Aorta (tissue), 5 donors: ENCODE measurements at places on chromosomes 1 and 21. TPM values are rescaled to one million over a fixed set of nuclear protein-coding genes. Genes with fewer than 3 reads are reported as not detected.

- no peak for DNase-seq
These were observed 23.9 kb upstream of the RUNX3 start for GRCh38 chr1:24954022-24954421.

GRCh38 chr21:38334866-38335265 lies 78.1 kb downstream of the KCNJ15 start:
- no peak for DNase-seq

Gene POU3F1
- polyA plus RNA-seq, result not detected

- DNase-seq, result no peak
These were observed 2.0 kb downstream of the ZNF687 start for GRCh38 chr1:151284013-151284577.

DNA sequence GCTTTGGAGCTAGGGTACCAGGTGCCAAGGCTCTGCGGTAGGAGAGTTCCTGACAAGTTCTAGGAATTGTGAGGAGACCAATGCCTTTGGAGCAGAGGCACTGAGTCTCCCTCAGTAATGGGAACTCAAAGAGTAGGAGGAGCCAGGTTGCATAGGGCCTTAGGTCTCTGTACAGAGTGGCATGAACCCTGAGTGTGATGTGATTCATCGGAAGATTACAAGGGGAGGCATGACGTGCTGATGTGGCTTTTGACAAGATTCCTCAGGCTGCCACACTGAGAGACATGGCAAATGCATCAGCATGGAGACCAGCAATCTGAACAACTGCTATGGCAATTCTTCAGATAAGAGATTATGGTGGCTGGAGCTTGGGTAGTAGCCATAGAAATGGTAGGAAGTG lies 94.6 kb upstream of the SLC44A3 start:
- DNase-seq, result no peak

DNA sequence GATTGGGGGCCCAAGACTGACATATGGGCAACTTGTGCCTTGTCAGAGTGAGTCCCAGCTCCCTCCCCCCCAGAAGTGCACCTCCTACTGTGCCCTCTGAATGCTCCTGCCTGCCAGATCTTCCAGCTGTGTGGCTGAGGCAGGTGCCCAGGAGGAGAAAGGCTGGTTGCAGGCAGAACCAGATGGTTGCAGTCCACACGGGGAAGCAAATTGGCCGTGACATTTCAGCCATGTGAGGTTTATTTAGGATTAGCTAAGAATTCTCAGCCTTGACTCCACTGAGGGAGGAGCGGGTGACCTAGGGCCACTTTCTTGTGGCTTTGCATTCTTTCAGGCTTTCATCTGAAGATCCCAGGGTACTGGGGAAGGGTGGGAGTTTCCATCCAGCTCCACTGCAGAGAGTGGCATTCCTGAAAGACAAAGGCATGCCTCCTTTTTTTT lies 33.8 kb downstream of the PEX14 start:
- no peak for DNase-seq

Gene LCE2A
- not detected for polyA plus RNA-seq

DNA sequence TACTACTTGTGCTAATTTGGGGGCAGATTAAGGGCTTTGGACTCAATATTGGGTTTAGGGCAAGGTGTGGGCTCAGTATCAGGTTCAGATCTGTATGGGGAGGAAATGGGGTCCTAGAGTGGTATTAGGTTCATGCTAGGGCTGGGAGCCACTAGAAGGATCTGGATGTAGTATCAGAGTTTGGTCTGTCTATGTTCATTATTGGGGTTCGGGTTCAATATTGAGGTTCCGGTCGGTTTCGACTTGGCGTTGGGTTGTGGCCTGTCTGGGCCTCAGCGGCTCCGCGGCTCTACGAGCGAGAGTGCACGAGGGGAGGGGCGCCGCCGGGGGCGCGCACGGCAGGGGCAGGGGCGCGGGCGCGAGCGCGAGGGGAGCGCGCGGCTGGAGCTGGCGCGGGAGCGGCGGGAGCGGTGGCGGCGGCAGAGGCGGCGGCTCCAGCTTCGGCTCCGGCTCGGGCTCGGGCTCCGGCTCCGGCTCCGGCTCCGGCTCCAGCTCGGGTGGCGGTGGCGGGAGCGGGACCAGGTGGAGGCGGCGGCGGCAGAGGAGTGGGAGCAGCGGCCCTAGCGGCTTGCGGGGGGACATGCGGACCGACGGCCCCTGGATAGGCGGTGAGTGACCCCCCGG lies at the start of gene PTPRF:
TSS of gene PTPRF (plus strand) at position 401 of the 624 bp plus-strand sequence. CDS start 14,193 bp downstream, outside the sequence.
- DNase-seq, result peak; percentile 91

DNA sequence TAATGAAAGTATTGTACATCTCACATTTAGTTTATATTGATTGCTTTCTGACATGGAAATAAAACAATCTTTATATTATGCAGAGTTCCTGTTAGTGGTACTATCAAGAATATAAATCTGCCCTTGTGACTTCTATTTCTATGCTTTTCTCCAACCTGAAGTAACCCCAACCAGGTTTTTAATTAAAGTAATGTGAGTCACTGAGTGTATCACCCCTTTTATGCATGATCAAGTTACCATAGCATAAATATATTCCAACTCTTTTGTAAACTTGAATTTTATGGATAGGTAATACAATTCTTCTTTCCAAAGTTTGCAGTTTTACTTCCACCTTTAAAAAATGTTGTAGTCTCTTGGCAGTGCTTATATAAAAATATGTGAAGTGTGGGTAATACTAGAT lies 532.3 kb downstream of the USP25 start:
- DNase-seq, result no peak

DNA sequence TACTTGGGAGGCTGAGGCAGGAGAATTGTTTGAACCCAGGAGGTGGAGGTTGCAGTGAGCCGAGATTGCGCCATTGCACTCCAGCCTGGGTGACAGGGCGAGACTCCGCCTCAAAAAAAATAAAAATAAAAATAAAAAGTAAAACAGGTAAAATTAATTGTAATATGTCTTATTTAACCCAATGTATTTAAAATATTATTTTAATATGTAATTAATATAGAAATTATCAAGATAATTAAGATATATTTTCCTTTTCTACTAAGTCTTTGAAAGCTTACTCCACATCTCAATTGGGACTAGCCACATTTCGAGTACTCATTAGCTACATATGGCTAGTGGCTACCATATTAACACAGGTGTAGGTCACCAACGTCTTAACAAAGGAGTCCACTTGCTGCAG lies 61.6 kb upstream of the IPO9 start:
- no peak for DNase-seq

GRCh38 chr1:27298632-27299384 lies 23.2 kb upstream of the TMEM222 start:
- no peak for DNase-seq

Gene DMBX1
- 0.38 TPM for polyA plus RNA-seq

Gene ATP1A4
- not detected for polyA plus RNA-seq

DNA sequence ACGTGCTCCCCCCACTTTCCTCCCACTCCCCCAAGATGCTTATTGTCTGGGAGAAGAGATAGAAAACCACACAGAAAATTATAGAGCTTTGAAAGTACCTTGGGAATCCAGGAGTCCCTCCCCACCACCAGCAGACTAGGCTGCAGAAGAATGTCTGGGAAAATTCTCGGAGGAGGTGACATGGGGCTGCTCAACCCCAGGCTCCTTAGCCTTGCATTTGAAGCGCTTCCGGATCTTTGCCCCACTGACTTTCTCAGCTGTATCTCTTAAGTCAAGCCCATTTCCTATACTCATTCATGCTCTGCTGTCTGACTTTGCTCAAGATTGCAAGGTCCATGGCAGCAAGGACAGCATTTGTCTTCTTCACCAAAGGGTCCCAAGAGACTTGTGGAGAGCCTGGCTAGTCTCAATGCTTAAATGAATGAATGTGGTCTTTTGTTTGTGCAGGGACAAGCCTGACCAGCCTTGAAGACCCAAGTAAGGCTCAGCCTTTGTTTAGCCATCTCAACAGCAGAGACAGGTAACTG lies 38.0 kb downstream of the DNTTIP2 start:
- no peak for DNase-seq

DNA sequence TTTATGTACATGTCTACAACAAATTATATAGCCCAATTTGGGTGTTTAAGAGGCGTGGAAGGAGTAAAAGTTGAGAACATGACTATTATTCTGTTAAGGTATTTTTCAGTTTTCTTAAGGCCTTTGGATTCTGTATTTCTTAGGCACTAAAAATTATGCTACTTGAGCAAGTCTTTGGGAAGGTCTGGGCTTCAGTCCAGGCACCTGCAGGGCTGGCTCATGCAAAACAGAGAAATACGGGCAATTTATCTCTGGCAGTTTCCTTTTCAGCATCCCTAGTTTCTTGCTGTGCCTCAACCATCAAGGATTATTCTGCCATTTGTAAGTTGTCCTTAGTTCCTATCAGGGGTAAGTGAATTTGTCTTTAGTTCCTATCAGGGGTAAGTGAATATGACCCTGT lies 358.8 kb upstream of the B3GALT2 start:
- no peak for DNase-seq

Gene EGLN1
- polyA plus RNA-seq, result 21.2 TPM

- DNase-seq, result peak; percentile 48
These were observed 1.6 kb downstream of the ADAMTS5 start for GRCh38 chr21:26965040-26965906.

DNA sequence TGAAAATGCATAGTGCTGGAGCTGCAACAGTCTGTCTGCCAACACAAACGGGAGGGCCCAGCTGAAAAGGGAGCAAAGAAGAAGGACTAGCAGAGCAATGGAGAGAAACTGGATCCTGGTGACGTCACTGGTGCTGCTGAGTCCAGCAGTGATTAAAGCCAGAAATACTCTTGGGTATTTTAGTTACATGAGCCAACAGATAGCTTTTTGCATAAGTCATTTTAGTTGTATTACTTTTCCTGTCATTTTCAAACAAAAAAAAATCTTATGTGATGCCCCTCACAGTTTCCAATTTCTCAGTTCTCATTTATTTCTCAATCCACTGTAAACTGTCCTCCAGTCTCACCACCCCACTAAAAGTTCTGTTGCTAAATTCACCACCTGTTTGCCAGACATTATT lies 38.7 kb upstream of the NEK7 start:
- peak; percentile 85 for DNase-seq

DNA sequence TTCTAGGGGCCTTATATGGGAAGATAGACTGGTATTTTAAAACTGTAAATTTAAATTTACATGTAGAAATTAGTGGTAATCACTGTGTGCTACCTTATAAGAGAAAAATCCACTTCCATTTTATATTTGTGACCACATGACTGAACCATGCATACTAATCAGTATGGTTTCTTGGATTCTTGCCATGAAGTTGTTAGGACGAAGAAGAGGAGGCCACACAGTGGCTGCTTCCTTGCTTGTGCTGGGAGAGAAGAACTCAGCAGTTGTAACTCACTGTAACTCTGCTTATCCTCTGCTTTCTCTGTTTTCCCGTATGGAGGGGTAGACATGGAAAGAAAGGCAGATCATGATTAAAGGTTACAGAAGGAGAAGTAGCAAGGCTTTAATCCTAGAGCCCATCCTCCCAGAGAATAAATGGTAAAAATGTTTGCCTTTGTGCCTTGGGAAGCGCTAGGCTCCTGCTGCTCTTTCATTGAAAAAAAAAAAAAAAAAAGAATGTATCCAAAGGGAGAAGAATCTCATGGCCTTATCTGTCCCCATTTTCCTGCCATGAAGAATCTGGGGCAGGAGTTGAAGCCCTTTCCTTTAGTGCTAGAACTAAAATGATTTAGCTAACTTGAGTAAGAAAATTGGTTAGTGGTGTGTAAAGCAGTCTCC lies 32.4 kb downstream of the KCTD3 start:
- DNase-seq, result no peak

DNA sequence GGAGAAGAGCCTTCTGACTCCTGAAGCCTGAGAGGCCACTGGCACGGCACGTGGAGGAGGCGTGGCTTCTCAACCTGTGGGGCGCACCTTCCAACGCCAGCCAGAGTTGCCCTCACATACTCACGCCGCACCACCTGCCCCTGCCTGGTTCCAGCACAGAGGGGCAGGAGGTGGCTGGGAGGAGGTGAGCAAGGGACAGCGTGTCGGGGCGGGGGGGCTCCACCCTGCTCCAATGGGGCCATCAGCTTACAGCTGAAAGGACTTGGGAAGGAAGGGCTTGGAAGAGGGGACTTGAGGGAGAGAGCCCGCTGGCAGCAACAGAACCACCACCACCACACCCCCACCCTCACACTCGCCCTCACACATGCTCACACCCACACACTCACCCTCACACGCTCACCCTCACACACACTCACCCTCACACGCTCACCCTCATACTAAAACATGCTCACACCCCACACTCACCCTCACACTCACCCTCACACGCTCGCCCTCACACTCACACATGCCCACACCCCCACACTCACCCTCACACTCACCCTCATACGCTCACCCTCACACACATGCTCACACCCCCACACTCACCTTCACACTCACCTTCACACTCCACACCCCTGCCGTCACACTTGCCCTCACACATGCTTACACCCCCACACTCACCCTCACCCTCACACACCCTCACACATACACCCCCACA lies 41.6 kb upstream of the EDN2 start:
- DNase-seq, result peak; percentile 17

- no peak for DNase-seq
These were observed 11.8 kb upstream of the POGK start for GRCh38 chr1:166827426-166827825.

GRCh38 chr21:18772897-18773296 lies 369.3 kb upstream of the TMPRSS15 start:
- no peak for DNase-seq

Gene FCRL1
- polyA plus RNA-seq, result not detected

GRCh38 chr1:202661136-202661845 lies 49.0 kb downstream of the SYT2 start:
- no peak for DNase-seq

DNA sequence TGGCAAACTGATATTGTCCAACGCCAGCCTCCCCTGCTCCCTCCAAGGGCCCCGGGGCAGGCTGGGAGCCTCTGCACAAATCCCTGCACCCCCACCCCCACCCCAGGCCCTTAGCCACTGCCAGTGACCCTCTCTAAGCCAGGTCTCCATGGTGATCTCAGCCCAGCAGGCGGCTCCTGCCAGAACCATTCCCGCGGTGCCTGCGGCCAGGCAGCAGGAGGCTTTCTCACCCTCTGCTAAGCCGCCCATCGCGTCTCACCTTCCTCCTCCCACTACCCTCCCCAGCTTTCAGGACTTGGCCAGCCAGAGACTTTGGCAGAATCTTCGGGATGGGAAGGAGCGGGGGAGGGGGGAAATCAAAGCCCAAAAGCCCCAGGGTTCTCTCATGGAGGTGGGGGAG lies 46.8 kb upstream of the WASF2 start:
- DNase-seq, result no peak

- no peak for DNase-seq
These were observed 16.6 kb downstream of the UTP11 start for GRCh38 chr1:38029081-38029681.

DNA sequence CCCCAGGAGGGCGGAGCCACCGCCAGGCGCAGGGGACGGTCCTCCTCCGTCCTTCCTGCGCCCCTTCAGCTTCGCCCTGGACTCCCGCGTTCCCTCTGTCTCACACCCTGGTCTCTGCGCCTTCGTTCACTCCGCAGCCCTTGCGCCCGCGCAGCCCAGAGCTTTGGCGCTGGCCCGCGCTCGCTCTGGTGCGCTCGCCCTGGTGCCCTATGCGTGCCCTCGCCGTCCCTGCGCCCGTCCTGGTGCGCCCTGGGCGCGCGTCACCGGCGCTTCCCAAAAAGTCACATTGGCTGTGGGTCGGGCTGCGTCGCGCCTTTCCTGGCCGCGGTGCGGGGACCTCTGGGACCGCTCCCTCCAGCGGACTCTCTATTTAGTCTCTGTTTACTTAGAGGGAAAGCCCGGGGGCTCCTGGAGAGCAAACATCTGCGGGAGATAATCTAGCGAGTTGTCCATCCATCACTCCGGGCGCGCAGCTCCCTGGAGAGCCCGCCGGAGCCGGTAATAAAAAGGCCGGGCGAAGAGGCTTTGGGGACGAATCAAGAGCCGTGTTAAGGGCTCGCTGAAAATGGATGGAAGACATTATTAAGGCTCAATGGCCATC lies 178.6 kb downstream of the PRDM16 start:
- DNase-seq, result no peak
